Activated CD4-positive, alpha-beta T cell treated with anti-CD3 and anti-CD28 coated beads, Interleukin-2, amount 10 ng/mL, durations not matched to agents 7 days and 5 days (primary cell): ENCODE measurements at places on chromosomes 7 and 10. TPM values are rescaled to one million over a fixed set of nuclear protein-coding genes. Genes with fewer than 3 reads are reported as not detected.

CCDC172 gene
- total RNA-seq = not detected

NPY4R2 gene
- not detected for total RNA-seq

MASTL gene
- total RNA-seq = 32.3 TPM

CHAT gene
- not detected for total RNA-seq

ACBD7 gene
- 8.1 TPM for total RNA-seq

CTTNBP2 gene
- not detected for total RNA-seq

TET1 gene
- 3.0 TPM for total RNA-seq

DNA sequence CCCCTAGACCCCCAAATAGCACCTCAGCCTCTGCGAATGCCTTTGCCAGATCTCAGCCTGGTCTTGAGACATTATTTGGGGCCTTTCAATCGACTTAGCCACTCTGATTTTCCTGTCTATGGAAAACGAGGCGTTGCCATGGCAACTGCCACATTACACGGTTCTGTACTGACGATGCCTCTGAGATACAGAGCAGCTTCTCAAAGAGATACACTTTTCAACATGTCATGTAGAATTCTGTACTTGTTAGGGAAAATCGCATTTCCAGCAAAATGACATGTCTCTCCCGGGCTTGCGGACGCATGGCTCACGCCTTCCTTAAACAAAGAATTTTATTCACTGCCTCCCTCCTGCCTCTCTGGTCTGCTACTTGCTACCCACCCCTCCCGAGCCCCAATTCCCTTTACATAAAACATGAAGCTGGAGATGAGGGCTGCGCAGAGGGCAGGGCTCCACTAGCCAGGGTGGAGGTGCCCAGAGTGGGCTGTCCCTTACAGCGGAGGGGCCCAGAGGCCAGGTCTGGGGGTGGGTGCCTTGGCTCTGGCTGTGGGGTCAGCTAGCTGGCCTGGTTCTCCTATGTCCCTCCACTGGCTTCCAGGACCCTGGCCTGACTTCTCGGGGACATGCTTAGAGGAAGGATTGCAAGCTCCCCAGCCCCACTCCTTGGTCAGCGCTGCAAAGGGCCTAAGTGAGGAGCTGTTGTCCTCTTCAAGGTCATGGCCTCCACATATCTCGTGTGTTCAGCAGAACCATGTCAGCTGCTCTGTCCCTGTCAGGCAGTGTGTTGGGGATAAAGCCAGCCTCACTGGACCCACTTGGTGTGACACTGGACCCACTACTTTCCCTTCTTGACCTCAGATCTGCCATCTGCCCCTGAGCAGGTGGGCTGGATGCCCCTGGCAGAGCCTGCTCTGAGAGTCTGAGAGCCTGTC is 342.5 kb downstream of the RPS24 start:
- H3K4me1 ChIP-seq = no peaks in the 10 kb centered on the region
- no peak overlapping the region for H3K27ac ChIP-seq
- H3K27me3 ChIP-seq = peaks cover 6% of the 10 kb centered on the region
- H3K4me3 ChIP-seq = no peak overlapping the region

DNA sequence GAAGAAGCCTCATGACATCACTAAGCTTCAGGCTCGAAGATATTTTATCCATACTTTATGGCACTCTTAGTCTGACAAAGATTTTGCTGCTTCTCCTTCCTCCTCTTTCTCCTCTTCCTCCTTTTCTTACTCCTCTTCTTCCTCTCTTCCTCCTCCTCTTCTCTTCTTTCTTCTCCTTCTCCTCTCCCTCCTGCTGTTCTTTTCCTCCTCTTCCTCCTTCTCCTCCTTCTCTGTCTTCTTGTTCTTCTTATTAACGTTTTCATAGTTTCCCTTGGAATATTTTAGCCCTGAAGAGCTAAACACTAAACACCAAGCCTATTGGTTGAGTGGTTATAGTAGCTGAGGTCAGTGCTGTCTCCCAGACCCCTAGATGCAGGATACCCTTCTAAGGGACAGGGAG is 137.7 kb downstream of the CREB5 start:
- DNase-seq = no peak
- no peak overlapping the region for H3K27ac ChIP-seq
- no peak overlapping the region for H3K4me3 ChIP-seq
- H3K27me3 ChIP-seq = peaks cover 13% of the 10 kb centered on the region
- no peaks in the 10 kb centered on the region for H3K4me1 ChIP-seq

DNA sequence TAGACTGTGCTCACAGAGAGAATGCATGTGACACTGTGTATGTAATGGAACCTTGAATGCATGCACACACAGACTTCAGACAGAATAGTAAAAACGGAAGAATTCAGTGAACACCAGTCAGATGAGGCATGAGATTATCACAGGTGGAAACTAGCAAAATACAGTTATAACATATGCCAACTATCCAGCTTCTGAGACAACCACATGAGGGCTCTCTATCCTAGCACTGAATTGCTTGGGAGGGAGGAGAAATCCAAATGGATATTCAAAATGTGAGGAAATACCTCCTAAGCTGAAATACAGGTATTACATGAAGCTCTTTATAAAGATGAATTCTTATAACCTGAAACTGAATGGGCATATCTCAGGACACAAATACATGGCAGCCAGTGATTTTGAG is 30.6 kb downstream of the GARS1 start:
- H3K4me3 ChIP-seq = no peak overlapping the region
- peak overlapping the region; percentile 2 for H3K27ac ChIP-seq
- peaks cover 13% of the 10 kb centered on the region for H3K4me1 ChIP-seq
- DNase-seq = no peak
- H3K27me3 ChIP-seq = no peaks in the 10 kb centered on the region
- peaks cover 66% of the 10 kb centered on the region for H3K36me3 ChIP-seq

DNA sequence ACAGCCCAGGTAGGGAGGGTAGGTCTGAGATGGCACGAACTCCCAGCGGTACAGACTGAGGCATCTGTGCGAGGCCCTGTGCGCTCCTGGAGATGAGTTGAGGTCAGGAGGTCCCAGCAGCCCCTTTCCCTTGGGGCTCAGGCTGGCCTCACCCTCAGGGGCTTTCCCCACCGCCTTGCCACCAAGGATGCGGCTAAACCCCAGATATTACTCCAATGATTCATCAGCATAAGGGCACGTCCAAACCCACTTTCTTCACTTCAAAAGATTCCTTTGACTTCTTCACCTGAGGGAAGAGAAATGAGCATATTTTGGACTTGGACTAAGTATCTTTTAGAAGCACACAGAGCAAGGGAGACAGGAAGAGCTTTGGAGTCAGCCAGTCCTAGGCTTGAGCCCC is 20.3 kb downstream of the UROS start:
- H3K27ac ChIP-seq = no peak overlapping the region
- DNase-seq = no peak
- no peak overlapping the region for H3K4me3 ChIP-seq
- H3K27me3 ChIP-seq = no peaks in the 10 kb centered on the region
- peaks cover 9% of the 10 kb centered on the region for H3K36me3 ChIP-seq
- peaks cover 3% of the 10 kb centered on the region for H3K4me1 ChIP-seq

DNA sequence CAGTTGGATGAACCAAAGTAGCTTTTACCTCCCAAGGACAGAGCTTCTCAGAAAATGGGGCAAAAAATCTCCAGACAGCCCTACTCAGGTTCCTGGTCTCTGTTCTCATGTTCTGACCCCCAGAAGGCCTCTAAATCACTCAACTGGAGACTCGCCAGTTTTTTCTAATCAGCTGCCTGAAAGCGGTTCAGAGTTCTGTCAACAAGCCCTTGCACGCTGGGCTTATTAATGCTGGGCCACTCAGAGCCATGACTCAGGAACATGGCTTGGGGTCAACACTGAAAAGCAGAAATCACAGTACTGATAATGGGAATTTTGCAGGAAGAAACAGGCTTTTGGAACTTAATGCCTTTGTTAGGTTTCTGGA is 15.3 kb downstream of the ECHDC3 start:
- H3K4me1 ChIP-seq = peaks cover 6% of the 10 kb centered on the region
- peak overlapping the region; percentile 83 for H3K27ac ChIP-seq
- no peak overlapping the region for H3K4me3 ChIP-seq
- no peak for DNase-seq
- H3K36me3 ChIP-seq = no peaks in the 10 kb centered on the region
- H3K27me3 ChIP-seq = no peaks in the 10 kb centered on the region

DNA sequence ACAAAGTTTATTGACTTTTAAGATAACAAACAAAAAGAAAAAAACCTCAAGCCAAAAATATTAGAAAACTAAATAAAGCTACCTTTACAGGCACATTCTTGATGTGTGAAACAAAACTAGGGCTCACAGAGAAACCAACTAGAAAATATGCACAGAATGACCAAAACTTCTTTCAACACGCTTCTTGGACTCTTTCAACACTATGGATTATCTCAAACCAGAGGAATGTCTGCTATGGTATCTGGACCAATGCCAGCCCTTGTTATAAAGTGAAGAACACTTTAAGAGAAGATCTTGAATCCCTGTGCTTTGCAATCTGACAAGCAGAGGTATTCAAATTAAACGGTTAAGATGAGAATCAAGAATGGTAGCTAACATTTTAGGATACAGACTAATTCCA is 76.6 kb downstream of the DNAJC1 start:
- H3K27ac ChIP-seq = no peak overlapping the region
- peaks cover 2% of the 10 kb centered on the region for H3K36me3 ChIP-seq
- H3K27me3 ChIP-seq = no peaks in the 10 kb centered on the region
- DNase-seq = no peak
- H3K4me3 ChIP-seq = no peak overlapping the region

- no peak overlapping the region for H3K4me3 ChIP-seq
- peaks cover 5% of the 10 kb centered on the region for H3K4me1 ChIP-seq
- peaks cover 23% of the 10 kb centered on the region for H3K27me3 ChIP-seq
- H3K36me3 ChIP-seq = no peaks in the 10 kb centered on the region
- no peak overlapping the region for H3K27ac ChIP-seq
Measured at GRCh38 chr10:132011024-132011423, 29.3 kb upstream of the BNIP3 start.

DNA sequence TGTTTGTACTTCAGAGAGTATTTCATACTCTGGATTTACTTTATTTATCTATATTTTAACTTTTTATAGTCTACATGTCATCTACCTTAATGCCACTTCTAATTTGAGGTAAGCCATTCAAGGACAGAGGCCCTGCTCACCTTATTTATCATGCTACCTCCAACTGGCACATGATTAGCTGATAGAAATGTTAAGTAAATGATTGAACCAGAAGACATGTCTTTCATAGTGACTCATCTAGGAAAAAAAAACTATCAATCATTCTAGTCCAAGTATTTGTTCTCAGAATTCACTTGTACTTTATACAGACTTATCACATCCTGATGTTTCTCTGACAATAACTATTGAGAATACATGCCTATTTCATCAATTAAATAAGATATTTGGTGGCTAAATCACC is 856.3 kb downstream of the XPNPEP1 start:
- no peaks in the 10 kb centered on the region for H3K4me1 ChIP-seq
- DNase-seq = no peak
- no peaks in the 10 kb centered on the region for H3K27me3 ChIP-seq
- no peaks in the 10 kb centered on the region for H3K36me3 ChIP-seq

GRCh38 chr7:44103923-44104859 is at the start of gene AEBP1:
Gene AEBP1 (plus strand): TSS chr7:44104345. CDS start chr7:44104666, 321 bp downstream.
- H3K27me3 ChIP-seq = peaks cover 23% of the 10 kb centered on the region
- peak within 1 kb of the TSS; percentile 58 for H3K4me3 ChIP-seq
- DNase-seq = no peak
- no peaks in the 10 kb centered on the region for H3K36me3 ChIP-seq

- DNase-seq = no peak
- peaks cover 2% of the 10 kb centered on the region for H3K36me3 ChIP-seq
- H3K4me1 ChIP-seq = peaks cover 9% of the 10 kb centered on the region
- H3K27me3 ChIP-seq = peaks cover 4% of the 10 kb centered on the region
- no peak overlapping the region for H3K27ac ChIP-seq
Measured at GRCh38 chr10:3747984-3748383, 37.0 kb downstream of the KLF6 start.

GRCh38 chr7:34057136-34057535 is 151.8 kb downstream of the BMPER start:
- no peak overlapping the region for H3K4me3 ChIP-seq
- no peaks in the 10 kb centered on the region for H3K36me3 ChIP-seq
- H3K27ac ChIP-seq = no peak overlapping the region
- H3K4me1 ChIP-seq = no peaks in the 10 kb centered on the region

DNA sequence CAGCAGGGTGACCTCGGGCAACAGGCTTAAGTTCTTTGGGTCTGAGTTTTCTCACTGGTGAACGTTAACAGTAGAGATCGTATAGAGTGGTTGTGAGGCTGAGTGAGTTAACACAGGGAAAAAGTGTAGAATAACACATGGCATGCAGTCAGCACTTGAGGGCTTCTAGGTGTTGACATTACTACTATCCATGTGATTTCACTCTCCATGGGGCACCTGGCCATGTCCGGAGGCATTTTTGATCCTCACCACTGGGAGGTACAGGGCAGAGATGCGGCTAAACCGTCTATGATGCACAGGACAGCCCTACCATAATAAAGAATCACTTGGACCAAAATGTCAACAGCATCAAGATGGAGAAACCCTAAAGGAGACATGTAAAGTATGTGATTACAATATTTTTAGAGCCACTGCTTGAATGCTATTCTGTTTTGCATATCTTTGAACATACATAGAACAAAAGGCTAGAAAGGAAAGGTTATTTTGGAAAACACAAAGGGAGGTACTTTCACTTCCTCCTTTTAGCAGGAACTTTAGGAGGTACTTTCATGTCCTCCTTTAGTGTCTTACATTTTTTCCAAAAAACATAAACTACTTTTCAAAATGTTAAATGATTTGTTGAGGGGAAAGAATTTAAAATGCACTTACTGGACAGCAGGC is 44.3 kb downstream of the NOD1 start:
- peaks cover 69% of the 10 kb centered on the region for H3K36me3 ChIP-seq
- no peak for DNase-seq
- H3K4me1 ChIP-seq = peaks cover 7% of the 10 kb centered on the region
- no peak overlapping the region for H3K4me3 ChIP-seq
- no peak overlapping the region for H3K27ac ChIP-seq
- no peaks in the 10 kb centered on the region for H3K27me3 ChIP-seq

DNA sequence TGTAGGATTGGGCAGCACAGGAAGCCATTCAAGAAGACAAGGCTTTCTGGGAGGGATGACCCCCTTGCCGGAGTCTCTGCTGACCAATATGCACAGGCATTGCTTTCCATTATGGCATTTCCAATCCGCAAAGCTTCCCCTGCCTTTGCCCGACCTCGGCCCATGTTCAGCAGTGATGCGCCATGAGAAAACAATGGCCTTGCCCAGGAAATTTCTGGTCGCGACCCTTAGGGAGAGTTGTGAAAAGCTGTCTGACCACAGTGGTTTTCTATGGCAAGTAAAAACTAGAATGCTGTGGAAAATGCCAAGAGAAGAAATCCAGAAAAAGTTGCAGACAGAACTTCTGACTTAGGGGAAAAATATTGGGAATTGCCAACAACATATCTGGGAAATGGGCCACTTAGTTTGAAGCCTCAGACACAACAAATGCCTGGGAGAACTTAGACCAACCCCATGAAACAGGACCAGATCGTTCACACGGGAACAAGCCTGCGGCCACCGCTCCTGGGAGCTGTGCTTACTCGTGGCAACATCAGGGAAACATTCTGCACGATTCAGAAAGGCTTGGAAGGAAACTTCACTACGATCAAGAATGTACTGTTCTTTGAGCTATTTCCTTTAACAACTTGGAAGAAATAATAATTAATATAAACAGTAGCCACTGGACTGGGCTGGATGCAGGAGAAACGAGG is 512.4 kb downstream of the TNS3 start:
- H3K27me3 ChIP-seq = no peaks in the 10 kb centered on the region
- DNase-seq = no peak
